ENCODE measurements at places on chromosomes 2 and 18.

DNA sequence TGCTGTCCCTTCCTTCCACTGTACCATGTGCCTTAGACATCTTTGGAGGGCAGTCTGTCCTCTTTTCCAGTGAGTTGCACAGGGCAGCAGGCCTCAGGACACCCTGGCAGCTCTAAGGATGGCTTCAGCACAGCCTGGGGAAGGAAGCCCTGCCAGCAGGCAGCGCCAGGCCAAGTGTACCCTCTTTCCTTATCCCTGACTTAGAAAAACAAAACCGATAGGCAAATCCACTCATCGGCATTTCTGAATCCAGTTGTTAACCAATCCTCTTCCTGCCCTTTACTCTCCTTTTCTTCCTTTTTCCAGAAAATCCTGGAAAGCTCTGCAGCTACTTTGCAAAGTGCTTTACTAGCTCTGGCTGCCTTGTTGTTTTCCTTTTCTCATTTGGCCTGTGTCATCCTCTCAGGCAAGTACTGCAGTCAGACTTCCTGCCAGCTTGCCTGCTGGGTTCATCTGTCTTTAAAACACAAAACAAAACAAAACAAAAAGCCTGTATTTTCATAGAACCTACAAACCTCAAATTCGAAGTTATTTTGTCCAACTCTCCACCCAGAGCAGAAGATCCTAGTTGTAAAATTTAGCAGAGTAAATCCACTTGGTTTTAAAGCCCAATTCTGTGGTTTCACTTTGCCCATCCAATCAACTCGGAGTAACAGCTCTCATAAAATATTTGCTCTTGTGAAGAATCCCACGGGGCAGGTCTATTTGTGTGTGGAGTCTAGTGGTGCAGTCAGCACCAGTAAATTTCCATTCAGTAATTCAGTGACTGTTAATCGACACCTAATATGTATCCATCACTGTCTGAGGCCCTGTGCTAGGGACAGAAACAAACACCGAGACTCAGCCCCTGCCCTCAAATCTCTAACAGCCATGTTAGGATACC, 45.2 kb downstream of the PCBP1 start:
- DNase-seq, result no peak

DNA sequence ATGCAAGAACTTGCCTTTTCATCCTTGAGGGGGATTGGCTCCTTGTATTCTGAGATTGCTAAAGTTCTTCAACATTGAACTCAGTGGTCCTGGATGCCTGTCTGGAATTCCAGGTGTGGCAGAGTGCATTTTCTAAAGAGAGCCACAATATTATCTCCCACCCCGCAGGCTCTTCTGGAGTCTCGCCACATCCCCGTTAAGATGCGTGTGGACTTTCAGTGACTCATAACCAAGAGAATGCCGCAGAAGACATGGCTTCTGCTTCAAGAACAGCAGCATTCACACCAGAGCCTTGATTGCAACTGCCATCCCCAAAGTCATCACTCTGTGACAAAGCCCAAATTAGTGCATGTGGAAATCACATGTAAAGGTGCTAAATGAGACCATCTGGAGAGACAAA, 142.7 kb downstream of the CDH20 start:
- no peak for DNase-seq

DNA sequence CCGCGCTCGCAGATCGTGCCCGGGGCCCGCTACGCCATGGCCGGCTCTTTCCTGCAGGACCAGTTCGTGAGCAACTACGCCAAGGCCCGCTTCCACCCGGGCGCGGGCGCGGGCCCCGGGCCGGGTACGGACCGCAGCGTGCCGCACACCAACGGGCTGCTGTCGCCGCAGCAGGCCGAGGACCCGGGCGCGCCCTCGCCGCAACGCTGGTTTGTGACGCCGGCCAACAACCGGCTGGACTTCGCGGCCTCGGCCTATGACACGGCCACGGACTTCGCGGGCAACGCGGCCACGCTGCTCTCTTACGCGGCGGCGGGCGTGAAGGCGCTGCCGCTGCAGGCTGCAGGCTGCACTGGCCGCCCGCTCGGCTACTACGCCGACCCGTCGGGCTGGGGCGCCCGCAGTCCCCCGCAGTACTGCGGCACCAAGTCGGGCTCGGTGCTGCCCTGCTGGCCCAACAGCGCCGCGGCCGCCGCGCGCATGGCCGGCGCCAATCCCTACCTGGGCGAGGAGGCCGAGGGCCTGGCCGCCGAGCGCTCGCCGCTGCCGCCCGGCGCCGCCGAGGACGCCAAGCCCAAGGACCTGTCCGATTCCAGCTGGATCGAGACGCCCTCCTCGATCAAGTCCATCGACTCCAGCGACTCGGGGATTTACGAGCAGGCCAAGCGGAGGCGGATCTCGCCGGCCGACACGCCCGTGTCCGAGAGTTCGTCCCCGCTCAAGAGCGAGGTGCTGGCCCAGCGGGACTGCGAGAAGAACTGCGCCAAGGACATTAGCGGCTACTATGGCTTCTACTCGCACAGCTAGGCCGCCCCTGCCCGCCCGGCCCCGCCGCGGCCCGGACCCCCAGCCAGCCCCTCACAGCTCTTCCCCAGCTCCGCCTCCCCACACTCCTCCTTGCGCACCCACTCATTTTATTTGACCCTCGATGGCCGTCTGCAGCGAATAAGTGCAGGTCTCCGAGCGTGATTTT, 7.6 kb downstream of the TBR1 start:
- DNase-seq, result no peak

DNA sequence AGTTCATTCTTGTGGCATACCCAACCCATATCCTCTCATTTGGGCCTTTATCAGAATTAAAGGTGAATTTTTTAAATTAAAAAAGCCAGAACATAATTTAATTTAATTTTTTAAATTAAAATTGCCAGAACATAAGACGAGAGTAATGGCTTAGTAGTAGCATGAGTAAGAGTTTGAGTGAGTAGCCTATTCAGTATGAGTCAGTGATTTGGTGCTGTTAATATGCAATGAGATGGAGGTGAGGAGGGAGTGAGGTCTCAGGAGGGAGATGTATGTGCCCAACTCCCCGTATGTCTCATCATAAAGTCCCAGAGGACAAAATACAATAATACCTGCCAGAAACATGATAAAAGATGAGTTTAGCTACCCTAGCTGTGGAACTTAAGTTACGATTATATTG, 115.3 kb upstream of the THOC1 start:
- DNase-seq, result no peak

DNA sequence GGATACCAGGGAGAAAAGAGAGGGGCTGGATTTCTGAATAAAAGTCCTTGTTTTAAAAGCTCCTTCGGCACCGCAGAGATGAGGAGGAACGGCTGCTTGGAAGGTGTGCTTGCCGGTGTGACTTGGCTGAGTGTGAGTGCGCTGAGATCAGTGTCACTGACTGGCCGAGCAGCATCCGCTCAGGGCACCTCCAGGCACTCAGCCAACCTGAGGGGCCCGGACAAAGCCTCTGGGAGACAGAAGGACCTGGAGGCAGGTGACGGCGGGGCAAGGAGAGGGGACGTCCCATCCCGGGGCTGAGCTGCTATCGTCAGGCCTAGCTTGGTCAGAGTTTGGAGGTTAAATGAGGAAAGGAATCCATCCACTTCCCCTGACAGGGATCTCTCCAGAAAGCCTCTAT, 16.8 kb upstream of the ALLC start:
- DNase-seq, result no peak

GRCh38 chr2:82837588-82838304, 1621.3 kb downstream of the SUCLG1 start:
- DNase-seq, result no peak

GRCh38 chr2:149738767-149739166, 151.2 kb upstream of the MMADHC start:
- no peak for DNase-seq

GRCh38 chr18:23228102-23229061, 93.1 kb downstream of the CABLES1 start:
- DNase-seq, result no peak

DNA sequence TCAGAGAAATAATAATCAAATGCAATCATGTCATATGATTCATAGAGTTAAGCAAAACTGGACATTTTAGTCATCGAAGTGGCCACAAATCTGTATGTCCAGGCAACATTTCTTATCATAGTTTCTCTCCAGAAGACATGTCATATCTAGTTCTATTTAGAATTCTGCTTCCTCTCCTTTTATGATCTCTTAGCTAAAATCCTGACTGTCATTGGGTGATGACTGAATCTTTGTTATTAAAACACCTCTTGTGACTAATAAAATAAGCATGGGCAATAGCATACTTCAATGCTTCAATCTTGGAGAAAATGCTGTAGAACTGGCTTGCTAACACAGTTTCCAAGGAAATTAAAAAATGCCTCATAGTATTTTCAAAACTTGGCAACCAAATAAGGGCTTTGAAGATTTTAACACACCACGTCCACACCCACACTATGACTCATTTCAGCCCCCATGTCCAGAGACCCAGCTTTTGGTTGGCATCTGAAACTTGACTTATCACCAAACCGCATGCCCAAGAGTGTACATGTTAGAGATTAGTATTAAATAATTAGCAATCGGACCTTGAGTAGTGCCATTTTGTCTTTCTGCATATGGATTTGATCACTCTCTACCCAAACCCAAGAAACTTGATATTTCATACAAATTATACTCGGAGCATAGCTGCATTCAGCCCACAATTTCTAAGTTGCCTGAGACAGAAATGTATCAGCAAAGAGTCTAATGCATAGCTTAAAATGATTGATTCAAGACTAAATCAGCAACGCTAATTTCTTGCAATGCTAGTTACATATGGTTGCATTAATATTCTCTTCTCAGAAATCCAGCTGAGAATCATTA, 106.5 kb upstream of the ETAA1 start:
- DNase-seq, result no peak

DNA sequence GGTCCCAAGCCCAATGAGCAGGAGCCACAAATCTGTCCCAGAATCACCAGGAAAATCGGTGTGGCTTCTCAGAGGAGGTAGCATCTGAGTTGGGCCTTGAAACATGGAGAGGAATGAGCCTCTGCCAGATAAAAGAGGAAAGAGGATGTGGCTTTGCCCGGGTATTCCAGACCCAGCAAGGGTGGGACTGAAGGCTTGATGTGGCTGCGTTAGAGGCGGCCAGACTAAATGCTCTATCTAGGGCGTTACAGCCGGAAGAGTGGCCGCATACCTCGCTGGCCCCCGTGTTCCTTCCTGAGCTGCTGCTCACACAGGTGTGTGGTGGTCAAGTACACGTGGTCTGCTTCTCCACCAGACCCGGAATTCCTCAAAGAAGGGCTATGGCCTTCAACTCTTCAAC, 33.9 kb upstream of the POMC start:
- DNase-seq, result no peak

GRCh38 chr2:36367486-36367885, 11.9 kb downstream of the CRIM1 start:
- DNase-seq, result no peak

DNA sequence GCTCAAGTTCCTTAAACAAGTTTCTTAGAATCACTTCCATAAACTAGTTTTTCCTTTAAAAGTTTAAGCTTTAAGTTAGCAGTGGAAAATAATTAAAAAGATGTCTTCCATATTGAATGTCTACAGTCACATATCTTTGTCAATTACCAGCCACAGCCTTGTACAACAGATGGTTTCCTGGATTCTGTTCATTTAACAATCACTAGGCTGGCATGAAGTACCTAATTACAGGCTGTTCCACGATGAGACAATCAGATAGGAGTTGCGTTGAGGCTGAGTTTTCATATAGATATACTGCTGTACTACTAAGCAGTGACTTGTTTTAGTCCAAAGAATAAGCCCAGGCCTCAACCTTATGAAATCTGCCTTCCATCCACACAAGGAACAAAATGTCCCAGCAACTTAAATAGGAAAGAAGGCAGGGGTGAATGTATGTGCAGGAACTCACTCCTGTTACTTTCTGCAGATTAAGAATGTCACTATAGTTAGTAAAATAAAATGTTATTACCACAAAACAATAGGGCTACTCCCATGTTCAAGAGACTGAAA, 131.0 kb downstream of the ZAP70 start:
- DNase-seq, result peak; percentile 60

DNA sequence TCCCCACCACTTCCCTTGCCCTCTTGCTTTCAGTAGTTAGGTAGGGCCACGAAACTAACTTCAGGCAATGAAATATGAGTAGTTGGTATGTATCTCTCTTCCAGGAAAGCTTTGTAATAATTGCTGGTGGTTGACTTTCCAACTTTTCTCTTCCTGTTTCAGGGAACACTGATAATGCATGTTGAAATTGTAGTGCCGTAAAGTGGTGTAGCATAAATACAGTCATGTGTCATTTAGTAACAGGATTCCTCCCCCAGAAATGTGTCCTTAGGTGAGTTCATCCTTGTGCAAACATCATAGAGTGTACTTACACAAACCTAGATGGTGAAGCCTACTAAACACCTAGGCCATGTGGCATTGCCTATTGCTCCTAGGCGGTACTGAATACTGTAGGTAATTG, 429.2 kb downstream of the PID1 start:
- no peak for DNase-seq

- no peak for DNase-seq
Measured at GRCh38 chr18:54737986-54738385, 90.3 kb upstream of the RAB27B start.

DNA sequence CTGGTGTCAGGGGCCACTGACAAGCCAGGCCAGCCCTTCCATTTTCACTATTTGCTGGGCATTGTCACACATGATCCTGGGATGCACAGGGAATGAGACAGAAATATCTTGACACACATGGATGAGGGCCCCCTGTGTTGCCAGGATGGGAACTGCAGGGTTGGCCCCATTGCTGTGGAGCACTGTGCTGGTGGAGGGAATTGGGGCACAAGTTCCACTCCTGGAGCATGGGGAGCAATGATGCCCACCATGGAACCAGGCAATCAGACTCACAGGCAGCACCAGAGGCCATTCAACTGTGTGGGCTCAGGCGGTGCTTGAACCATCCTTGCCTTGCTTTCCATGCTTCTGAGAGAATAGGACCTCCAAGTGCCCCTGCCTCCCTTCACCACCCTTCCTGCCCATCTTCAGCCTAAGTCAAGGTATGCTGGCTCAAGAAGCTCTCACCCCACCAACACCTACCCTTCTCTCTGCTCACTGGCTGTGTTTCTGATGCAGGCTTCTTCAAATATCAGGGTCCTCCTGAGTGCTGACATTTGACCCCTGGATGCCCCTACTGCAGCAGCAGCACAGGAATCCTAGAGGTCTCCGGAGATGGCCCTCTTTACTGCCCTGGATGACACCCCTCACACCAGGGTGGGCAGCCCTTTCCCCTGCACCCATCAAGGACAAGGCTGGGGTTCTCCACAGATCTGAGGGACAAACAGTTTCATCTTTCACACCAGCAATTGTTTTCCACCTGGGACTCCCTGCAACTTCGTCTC, 11.0 kb downstream of the ADRA2B start:
- no peak for DNase-seq

GRCh38 chr2:223621901-223622300, 19.7 kb upstream of the SCG2 start:
- no peak for DNase-seq

DNA sequence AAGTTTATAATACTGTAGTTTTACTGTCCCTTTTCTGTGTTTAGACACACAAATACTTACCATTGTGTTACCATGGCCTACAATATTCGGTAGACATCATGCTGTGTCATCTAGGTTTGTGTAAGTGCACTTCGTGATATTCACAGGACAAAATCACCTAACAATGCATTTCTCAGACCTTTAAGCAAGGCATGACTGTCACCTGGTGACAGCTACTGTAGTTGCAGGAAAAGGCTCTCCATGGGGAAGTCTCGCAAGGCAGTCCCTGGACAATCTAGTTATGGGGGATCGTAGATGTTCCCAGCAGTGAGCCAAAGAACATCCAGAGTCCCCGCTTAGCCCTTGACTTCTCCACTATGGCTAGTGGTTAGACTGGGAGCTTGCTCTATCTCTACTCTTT, 73.1 kb downstream of the EIF2AK3 start:
- no peak for DNase-seq

Data from NCI-H524 treated with DMSO at 0.1 percent for 48 hours (cell line).